ENCODE measurements at places on chromosomes 6 and 20.
A peak's percentile ranks its signal among the peaks of the same experiment; 100 is the strongest.

DNA sequence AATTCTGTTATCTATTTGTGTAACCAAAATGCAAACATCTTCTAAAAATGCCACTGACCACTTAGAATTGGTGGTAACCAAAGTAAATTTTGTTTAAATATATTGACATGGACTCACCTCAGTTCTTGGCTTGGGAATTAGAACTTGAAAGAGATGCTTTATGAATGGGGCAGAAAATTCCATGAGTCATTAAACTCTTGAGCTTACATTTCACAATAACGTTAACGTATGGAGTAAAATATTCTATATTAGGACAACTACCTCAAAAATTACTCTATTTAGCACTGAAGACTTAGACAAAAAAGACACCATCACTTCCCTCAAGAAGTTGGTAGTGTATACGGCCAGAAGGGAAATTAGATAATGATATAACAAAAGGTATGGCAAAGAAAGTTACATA lies 752.2 kb upstream of the MARCKS start:
- DNase-seq: no peak

DNA sequence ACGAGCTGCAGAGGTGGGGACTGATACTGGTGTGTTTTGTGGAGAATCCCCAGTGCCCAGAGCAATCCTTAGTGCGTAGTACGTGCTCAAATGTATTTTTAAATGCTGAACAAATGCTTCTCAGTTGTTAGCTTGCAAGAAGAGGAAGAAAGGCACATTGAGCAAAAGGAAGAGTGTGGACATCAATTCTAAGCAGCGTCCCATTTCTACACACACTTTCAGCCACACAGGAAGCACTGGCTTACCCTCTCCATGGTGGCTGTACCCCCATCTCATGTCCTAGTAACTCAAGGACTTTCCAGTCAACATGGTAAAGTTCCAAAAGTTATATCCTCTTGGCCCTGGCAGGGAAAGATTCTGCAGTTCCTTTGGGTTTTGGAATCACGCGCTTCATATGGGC lies 98.8 kb upstream of the NXT1 start:
- DNase-seq: no peak

DNA sequence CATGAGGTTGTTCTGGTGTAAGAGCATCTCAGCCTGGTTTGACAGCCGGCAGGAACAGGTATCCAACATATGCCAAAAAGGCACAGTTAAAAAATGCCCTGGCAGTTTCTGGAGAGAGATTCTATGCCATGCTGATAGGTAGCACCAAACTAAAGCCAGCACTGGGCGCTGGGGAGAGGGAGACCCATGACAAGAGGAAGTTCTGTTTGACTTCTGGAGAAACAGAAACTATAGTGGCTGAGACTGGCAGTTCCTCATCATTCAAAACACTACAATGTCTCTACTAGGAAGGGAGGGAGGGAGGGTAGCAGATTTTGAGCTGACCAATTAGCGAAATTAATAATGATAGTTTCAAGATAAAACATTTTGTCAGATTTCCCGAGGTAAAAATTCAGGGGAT lies 174.1 kb downstream of the ADAT2 start:
- DNase-seq: no peak

GRCh38 chr6:44481760-44482159 lies 94.3 kb downstream of the CDC5L start:
- no peak for DNase-seq

DNA sequence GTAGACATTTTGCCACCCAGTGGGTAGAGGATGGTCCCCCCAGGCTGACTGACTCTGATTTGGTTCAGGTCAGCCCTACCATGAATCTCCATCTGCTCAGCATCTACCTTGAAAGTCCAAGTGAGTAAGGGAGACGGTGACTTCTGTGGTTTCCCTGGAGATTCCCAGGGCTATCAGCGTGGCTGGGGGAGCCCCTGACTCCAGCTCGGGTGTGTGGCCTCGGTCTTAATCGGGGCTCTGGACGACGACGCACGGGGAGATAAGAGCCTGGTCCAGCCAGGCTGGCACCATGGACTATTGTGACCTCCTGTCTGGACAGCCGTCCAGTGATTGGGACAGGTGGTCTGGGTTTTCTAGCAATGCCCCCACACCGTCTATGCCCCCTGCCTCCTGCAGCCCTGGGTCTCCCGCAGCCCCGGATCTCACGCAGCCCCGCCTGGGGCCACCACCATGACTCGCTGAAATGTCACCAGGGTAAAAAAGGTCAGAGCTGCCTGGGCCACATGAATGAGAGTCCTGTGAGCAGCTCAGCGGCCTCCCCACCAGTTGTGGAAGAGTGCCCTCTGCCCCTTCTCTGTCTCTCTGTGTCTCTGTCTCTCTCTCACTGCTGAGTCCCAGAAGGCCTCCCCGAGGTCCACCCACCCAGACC lies 47.1 kb upstream of the GATA5 start:
- DNase-seq: no peak

DNA sequence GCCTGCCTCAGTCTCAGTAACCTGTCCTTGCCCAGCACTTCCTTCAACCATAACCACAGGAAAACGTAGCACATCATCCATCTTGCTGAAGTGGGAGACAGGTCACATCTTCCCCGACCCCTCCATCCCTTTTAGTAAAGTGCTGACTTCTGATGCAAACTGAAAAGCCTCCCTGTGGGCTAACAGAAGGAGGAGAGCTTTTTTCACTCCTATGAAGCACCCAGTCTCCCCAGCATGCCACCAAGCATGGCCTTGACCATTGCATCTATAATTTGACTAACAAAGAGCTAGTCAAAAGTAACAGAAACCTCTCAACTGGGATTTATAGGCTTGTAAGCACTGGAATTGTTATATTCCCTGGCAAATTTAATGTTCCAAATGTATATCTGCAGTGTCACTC lies 288.9 kb upstream of the IRAK1BP1 start:
- DNase-seq: no peak

GRCh38 chr20:33651562-33652048 lies 10.5 kb upstream of the C20orf144 start:
- DNase-seq: no peak

- DNase-seq: peak; percentile 51
Measured at GRCh38 chr6:75449630-75450206, 43.9 kb downstream of the FILIP1 start.

- DNase-seq: no peak
Measured at GRCh38 chr6:166798652-166799051, 157.7 kb downstream of the RNASET2 start.

Measured in iris pigment epithelial cell (primary cell).